Gastrocnemius medialis (tissue), 4 donors: ENCODE measurements at places on chromosomes 7 and 10. TPM values are rescaled to one million over a fixed set of nuclear protein-coding genes. Genes with fewer than 3 reads are reported as not detected.

The SYT15B gene
- 0.29 TPM for total RNA-seq

The SPDYE16 gene
- total RNA-seq = 0.31 TPM

The SEPHS1 gene
- 22.4 TPM for total RNA-seq

The CALY gene
- total RNA-seq = not detected

GRCh38 chr7:93013446-93014061, 104.2 kb downstream of the SAMD9 start:
- DNase-seq = no peak
- no peak overlapping the region for H3K27ac ChIP-seq
- no peaks in the 10 kb centered on the region for H3K27me3 ChIP-seq
- no peak overlapping the region for H3K4me3 ChIP-seq
- H3K4me1 ChIP-seq = peaks cover 6% of the 10 kb centered on the region

The ZMIZ2 gene
- total RNA-seq = 19.8 TPM

The FRAT1 gene
- total RNA-seq = 7.6 TPM

DNA sequence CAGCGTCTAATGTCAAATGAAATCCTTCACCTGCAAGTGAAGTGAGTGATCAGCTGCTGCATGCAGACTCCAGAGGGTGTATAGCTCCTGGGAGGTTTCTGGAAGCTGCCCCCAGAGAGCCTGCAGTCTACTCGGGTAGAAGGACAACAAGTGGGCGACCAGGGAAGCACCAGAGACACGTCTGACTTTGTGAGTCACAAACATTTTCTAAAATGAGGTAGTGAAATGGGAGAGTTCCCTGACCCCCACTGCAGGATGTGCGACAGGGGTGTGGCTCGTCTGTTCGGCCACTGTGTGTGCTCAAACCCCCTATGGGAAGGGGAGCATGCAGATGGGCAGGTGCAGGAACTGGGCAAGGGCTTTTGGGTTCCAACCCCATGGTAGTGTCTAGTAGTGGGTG, 177.1 kb upstream of the PRKCQ start:
- no peak overlapping the region for H3K4me3 ChIP-seq
- H3K27me3 ChIP-seq = no peaks in the 10 kb centered on the region
- H3K4me1 ChIP-seq = peaks cover 18% of the 10 kb centered on the region

The AQP1 gene
- total RNA-seq = 149 TPM

DNA sequence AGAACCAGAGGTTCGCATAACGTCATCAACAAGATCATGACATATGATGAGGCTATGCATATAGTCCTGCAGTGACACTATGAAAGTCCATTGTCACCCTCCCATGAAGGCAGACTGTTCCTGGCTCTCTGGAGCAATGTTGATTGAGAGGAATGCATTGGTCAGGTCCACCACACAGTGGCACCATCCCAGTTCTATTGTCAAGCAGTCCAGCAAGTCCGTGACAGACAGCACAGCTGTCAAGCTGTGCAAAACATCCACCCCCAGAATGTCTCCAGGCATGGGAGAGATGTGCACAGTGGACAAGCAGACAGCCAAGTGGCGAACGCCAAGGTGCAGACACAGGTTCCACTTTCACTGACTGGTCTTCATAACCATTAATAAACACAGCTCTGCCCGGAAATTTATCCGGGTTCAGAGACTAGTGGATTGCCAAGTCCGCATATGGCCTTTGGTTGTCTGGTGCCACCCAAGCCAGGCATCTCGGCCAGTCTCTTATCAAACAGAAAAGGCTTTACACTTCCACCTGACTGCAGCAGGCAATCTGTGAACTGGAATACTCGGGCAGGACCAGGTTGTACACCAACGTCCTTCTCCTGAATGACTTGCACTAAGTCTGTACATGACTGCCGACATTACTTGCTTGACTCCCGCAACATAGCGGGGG, 7.2 kb downstream of the RNF133 start:
- no peaks in the 10 kb centered on the region for H3K27me3 ChIP-seq
- no peak overlapping the region for H3K4me3 ChIP-seq
- DNase-seq = no peak
- H3K36me3 ChIP-seq = no peaks in the 10 kb centered on the region
- no peaks in the 10 kb centered on the region for H3K4me1 ChIP-seq
- no peak overlapping the region for H3K27ac ChIP-seq

- DNase-seq = no peak
- H3K27ac ChIP-seq = no peak overlapping the region
- peaks cover 5% of the 10 kb centered on the region for H3K4me1 ChIP-seq
- no peaks in the 10 kb centered on the region for H3K27me3 ChIP-seq
- no peaks in the 10 kb centered on the region for H3K36me3 ChIP-seq
- H3K4me3 ChIP-seq = no peak overlapping the region
Measured at GRCh38 chr7:94449151-94449725, 54.5 kb downstream of the COL1A2 start.

The SPDYE5 gene
- total RNA-seq = not detected

The PSMC2 gene
- total RNA-seq = 279 TPM

The CDNF gene
- 12.3 TPM for total RNA-seq

The ZNHIT1 gene
- total RNA-seq = 71.0 TPM
